ENCODE measurements at places on chromosomes 2 and 18.

- DNase-seq, result no peak
Observed at GRCh38 chr18:28855989-28856388, 679.1 kb upstream of the CDH2 start.

DNA sequence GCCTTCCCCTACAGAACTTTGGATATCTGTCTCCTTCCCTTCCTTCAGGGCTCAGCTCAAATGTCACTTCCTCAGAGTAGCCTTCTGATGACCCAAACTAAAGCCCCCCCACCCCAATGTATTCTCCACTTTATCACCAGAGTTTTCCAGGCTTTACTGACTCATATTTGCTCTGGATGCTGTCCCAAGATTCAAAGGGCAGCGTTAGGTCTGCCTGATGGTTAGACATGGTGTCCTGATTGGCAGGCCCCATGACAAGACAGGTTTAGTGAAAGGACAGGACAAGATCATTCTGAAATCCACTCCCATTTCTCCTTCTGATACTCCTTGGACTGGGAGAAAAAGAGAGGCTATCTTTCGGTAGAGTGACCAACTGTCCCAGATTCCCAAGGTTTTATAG is 22.6 kb upstream of the RPIA start:
- no peak for DNase-seq

DNA sequence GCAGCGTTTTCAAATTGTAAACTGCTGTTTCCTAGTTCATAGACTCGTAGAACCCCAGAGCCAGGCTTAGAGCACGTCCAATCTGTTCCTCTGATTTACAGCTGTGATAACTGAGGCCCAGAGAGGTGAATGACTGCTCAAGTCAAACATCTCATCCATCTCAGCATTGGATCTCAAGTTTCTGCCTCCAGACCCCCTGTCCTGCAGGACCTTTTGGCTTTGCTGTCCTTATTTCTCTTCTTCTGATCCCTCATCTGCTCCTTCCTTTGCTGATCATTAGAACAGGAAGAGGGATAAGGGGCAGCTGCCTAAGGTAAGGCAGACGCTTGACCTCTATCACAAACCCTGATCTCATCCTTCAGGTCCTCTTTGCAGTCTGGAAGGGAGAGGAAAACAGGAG is 58.5 kb upstream of the CREB1 start:
- no peak for DNase-seq

GRCh38 chr2:20525041-20526035 is 78.5 kb downstream of the RHOB start:
- DNase-seq, result no peak

DNA sequence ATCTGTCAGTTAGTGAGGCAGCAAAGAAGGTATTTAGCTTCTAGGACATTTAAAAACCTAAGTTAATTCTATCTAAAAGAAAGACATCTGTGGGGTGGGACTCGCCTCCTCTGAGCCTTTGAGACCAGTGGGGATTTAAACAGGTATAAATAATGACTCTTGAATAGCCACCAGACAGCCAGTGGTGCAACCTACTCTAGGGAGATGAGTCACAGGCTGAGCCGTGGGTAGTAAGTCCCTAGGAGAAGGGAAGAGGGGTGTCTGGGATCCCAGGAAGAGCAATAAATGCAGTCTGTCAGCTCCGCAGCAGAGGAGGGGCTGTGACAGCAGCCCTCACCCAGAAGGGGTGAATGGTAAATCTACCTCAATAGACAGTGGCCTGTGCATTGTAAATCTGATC is 43.1 kb upstream of the GALNT3 start:
- no peak for DNase-seq

- no peak for DNase-seq
Observed at GRCh38 chr2:72112401-72112800, 35.3 kb downstream of the CYP26B1 start.

DNA sequence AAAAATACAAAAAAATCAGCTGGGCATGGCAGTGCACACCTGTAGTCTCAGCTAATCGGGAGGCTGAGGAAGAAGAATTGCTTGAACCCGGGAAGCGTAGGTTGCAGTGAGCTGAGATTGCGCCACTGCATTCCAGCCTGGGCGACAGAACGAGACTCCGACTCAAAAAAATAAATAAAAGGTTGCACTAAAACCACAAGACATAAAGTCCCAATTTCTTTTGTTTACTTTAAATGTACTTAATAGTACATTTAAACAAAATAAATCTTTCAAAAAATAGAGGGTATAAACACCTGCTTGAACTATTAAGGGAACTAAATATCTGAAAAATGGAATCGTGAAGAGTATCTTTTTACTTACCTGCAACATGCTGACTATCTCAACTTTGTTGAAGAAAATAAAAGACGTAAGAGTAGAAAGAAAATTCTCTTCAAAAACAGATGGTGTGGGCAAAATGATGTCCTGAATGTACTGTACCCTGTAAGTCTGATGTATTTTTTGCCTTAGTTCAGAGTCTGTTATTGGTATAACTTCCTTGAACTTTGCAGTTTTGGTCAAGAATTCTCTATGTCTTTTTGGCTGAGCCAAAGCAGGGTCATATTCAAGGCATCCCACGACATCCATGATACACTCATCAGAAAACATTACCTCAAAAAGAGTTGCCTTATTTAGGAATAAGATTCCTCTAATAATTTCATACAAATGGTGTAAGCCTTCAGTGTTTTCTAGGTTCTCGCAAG is 19.2 kb downstream of the PPP4R3B start:
- no peak for DNase-seq

DNA sequence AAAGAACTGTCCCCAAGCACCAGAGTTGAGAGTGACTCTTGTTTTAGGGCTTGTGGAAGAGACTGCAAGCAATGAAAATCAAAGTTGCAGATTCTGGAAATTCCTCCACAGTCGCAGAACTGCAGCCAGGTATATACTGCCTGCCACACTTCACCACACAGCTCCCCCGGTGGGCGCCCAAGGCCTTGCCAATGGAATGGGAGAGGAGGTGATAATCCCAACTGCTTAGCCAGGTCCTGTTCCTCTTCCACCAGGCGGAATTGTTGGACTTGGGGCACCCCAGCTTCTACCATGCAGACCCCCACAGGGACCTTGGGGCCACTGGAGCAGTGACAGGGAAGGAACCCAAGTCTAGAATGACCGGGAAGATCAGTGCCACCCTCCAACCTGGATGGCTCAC is 4.8 kb upstream of the PDIA6 start:
- DNase-seq, result no peak

DNA sequence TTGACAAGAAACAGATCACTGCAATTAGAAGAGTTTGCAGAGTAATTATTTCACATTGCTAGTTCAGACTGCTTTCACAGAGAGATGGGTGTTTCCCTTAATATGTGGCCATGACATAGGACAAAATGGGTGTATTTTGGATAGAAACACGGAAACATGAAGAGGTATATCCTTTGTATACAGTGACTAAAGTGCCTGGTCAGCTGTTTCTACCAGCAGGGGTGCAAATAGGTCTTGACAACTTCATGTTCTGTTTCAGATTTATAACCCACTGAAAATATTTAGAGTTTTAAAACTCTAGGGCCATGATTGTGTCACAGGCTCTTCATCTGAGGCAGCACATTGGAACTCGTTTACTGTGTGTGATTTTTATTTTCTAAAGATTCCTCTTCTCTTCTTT is 357.1 kb upstream of the TNP1 start:
- no peak for DNase-seq

GRCh38 chr2:209578394-209579001 is 154.7 kb downstream of the MAP2 start:
- DNase-seq, result no peak

DNA sequence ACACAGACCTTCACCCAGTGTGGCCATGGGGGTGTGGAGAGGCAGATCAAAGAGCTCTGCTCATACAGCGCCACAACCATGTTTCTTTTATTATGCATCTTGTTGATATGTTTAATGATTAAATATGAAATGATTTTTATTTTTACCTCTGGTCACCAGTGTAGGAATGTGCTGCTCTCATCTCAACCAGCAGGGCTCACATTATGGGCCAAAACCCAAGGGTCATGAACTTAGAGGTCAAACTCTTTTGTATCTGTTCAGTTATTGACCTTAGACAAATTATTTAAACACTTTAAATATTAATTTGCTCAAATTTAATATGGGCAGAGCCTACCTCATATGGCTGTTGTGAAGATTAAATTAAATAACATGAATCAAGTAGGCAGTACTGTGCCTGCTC is 386.2 kb downstream of the ALK start:
- DNase-seq, result no peak
